Activated T-helper 17 cell treated with anti-CD3 and anti-CD28 coated beads, Interleukin-2, amount 50 U/mL, for 72 hours (primary cell): ENCODE measurements at places on chromosomes 4 and X.
A peak's percentile ranks its signal among the peaks of the same experiment; 100 is the strongest.

GRCh38 chr4:1597021-1597931 lies 86.8 kb downstream of the FAM53A start:
- ATAC-seq, result no peak

- ATAC-seq, result no peak
Measured at GRCh38 chr4:11585506-11585905, 156.8 kb upstream of the HS3ST1 start.

GRCh38 chr4:168549143-168549542 lies 52.3 kb downstream of the PALLD start:
- no peak for ATAC-seq

GRCh38 chr4:4689694-4690440 lies 148.0 kb upstream of the STX18 start:
- peak; percentile 89 for ATAC-seq

GRCh38 chr4:142556048-142556447 lies 290.1 kb downstream of the INPP4B start:
- peak; percentile 61 for ATAC-seq

- ATAC-seq, result no peak
Measured at GRCh38 chr4:66633477-66633876, 911.8 kb downstream of the CENPC start.

DNA sequence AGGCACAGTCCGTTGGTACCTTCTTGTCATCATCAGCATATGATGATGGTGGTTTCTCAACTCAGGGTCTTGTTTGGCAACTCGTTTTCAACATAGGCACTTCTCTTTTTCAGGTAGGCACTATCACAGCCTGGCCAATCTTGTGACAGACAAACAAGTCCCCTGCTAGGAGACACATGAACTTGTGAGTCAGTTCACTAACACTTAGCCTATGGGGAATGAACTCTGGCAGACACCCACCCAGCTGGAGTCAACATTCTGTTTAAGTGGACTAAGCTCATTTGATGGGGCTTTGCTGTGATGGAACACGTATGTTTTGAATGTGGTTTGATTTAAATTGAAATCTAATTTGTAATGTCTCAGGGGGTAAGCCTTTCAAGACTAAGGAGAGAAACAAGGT lies 100.7 kb upstream of the MAMLD1 start:
- no peak for ATAC-seq

- ATAC-seq, result no peak
Measured at GRCh38 chrX:142089193-142089592, 115.9 kb downstream of the MAGEC2 start.

DNA sequence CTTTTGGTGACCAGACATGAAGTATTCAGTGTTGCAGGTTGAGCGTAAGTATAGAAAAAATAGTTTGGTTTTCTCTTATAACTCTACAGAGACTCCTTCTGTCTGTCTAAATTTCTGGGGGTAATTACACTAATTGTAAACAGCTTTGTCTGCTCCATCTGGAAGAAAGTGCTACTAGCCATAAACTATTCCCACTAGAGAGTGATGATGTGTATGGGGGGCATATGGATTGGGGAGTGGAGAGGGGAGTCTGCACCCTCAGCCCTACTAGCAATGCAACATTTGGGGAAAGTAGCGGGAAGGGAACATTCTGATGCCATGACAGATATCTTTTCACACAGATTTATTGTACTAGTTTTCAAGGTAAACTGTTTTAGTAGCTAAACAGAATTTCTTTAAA lies 549.7 kb downstream of the TRIML1 start:
- no peak for ATAC-seq

DNA sequence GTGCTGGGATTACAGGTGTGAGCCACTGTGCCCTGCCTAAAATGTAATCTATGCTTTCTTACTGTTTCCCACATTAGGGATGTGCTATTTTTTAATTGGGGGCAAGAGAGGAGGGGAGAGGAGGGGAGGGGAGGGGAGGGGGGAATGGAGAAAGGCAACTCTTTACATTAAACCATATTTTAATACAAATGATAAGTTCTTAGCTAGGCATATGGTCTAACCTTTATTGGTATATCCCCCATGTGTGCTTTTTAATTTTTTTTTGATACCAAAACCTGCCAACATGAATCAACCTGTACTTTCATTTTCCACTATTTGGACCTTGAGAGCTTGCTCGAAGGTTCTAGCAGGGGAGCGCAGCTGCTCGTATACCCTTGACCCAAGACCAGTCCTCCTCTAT lies 6.4 kb downstream of the CLOCK start:
- ATAC-seq, result no peak

- ATAC-seq, result no peak
Measured at GRCh38 chr4:31415629-31416028, 695.5 kb downstream of the PCDH7 start.

- ATAC-seq, result peak; percentile 39
Measured at GRCh38 chrX:44898411-44899221, 25.6 kb downstream of the KDM6A start.

- ATAC-seq, result peak; percentile 41
Measured at GRCh38 chrX:47217121-47217851, 1.2 kb upstream of the CDK16 start.

GRCh38 chr4:7282786-7283440 lies 90.6 kb downstream of the SORCS2 start:
- ATAC-seq, result no peak

DNA sequence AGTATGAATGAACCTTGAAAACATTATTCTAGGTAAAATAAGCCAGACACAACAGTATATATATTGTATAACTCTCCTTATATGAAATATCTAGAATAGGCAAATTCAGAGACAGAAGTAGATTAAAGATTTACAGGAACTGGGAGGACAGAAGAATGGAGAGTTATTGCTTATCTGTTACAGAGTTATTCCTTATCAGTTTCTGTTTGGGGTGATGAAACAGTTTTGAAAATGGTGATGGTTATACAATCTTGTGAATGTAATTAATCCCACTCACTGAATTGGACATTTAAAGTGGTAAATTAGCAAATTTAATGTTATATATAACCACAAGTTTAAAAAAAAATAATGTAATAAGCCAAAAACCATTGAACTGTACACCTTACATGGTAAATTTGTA lies 14.5 kb upstream of the EXOC1 start:
- no peak for ATAC-seq

GRCh38 chr4:121706595-121707021 lies 9.8 kb upstream of the ANXA5 start:
- peak; percentile 91 for ATAC-seq

GRCh38 chr4:125368671-125369081 lies 53.9 kb downstream of the FAT4 start:
- no peak for ATAC-seq
